K562 (cell line): ENCODE measurements at places on chromosomes 7 and 10.

DNA sequence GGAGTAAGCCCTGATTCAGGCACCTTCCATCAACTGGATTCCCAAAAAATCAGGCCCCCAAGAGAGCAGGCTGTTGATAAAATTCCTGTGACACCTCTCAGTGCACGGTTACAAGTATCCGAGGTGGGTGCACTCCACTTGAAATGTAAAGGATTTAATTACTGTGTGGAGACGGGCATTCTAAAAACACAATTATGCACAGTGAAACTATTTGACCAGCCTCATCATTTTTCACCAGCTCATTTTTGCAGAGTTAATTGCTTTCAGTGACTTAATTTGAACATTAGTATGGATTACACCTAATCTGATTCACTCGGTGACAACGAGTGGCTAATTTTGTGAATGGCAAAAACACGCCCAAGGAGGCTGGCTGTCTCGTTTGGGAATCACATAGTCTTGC lies 2.3 kb downstream of the FOXL3 start:
- no peak overlapping the region for H3K27ac ChIP-seq
- H3K27me3 ChIP-seq: peaks cover 38% of the 10 kb centered on the region
- peaks cover 14% of the 10 kb centered on the region for H3K4me1 ChIP-seq
- DNase-seq: no peak
- H3K36me3 ChIP-seq: no peaks in the 10 kb centered on the region

DNA sequence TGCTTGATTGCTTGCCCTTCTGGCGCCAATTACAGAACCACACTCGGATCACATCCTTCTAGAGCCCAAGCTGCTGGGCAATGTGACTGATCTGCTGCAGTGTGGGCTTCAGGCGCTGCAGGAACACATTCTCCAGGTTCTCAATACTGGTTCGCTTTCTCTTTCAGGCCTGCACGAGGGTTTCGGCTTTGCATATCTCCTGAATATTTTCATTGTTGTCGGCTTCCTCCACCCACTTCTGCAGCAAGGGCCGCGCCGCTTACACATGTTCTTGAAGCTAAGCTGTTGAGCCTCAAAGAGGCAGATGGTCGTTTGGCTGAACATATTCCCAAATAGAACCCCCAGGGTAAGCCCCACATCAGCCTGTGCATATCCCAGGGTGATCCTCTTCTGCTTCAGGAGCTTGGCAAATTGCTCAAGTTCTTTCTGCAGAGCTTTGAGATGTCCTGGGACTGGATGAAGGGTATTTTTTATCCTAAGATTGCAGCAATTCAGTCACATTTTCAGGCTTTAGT lies 64.6 kb downstream of the HERC4 start:
- no peak overlapping the region for H3K4me3 ChIP-seq
- H3K27ac ChIP-seq: no peak overlapping the region
- H3K4me1 ChIP-seq: no peaks in the 10 kb centered on the region
- H3K27me3 ChIP-seq: no peaks in the 10 kb centered on the region
- no peak for DNase-seq

GRCh38 chr10:79984851-79985250 lies 35.9 kb upstream of the SFTPD start:
- DNase-seq: no peak
- H3K4me1 ChIP-seq: no peaks in the 10 kb centered on the region
- peaks cover 21% of the 10 kb centered on the region for H3K27me3 ChIP-seq

GRCh38 chr7:40000734-40001315 lies 50.8 kb downstream of the CDK13 start:
- H3K27ac ChIP-seq: no peak overlapping the region
- H3K4me3 ChIP-seq: no peak overlapping the region
- peaks cover 42% of the 10 kb centered on the region; the same call in 2 of the 3 replicates for H3K36me3 ChIP-seq

DNA sequence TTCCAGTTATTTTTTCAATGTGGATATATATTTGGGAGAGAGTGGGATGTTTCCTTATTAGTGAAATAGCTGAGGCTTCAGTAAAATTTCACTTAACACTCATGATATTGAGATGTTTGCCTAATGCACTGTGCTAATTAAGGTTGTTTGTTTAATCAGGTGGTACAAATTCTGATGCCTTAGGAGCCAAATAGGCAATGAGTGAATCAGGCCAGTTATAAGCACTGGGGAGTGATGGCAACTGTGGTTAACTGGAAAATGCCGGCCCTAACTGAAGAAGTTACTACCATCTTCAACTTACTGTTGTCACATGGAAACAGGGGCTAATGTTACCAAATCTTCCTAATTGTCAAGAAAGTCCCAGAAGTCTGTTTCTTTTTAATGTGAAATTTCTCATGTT lies 32.0 kb downstream of the VCL start:
- peaks cover 57% of the 10 kb centered on the region for H3K4me1 ChIP-seq
- DNase-seq: no peak
- no peak overlapping the region for H3K4me3 ChIP-seq
- peak overlapping the region; percentile 19; the same call in 2 of the 3 replicates for H3K27ac ChIP-seq
- H3K36me3 ChIP-seq: peaks cover 54% of the 10 kb centered on the region

DNA sequence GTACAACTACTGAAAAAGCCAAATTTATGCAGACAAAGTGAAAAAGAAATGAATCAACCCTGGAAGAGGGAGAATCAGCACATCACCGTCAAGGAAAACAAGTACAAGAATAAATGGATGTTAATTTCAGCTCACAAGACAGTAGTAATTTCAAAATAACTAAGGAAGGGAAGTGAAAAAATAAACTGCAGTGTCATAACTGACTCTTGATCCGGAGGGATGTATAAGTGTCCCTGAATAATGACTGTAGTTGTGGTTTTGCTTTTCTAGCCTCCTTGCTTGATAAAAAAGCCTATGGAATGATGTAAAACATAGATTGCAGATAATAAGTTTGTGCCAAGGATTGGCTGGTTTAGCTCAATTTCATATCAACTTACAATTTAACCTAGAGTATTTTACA lies 721.1 kb upstream of the C7orf33 start:
- H3K27me3 ChIP-seq: no peaks in the 10 kb centered on the region
- DNase-seq: no peak
- no peak overlapping the region for H3K4me3 ChIP-seq
- no peaks in the 10 kb centered on the region for H3K36me3 ChIP-seq

GRCh38 chr7:4851459-4852422 lies 10.1 kb downstream of the PAPOLB start:
- H3K27me3 ChIP-seq: no peaks in the 10 kb centered on the region
- no peak overlapping the region for H3K4me3 ChIP-seq
- H3K27ac ChIP-seq: no peak overlapping the region
